ENCODE measurements at places on chromosomes 3 and 15. TPM values are rescaled to one million over a fixed set of nuclear protein-coding genes. Genes with fewer than 3 reads are reported as not detected.

DNA sequence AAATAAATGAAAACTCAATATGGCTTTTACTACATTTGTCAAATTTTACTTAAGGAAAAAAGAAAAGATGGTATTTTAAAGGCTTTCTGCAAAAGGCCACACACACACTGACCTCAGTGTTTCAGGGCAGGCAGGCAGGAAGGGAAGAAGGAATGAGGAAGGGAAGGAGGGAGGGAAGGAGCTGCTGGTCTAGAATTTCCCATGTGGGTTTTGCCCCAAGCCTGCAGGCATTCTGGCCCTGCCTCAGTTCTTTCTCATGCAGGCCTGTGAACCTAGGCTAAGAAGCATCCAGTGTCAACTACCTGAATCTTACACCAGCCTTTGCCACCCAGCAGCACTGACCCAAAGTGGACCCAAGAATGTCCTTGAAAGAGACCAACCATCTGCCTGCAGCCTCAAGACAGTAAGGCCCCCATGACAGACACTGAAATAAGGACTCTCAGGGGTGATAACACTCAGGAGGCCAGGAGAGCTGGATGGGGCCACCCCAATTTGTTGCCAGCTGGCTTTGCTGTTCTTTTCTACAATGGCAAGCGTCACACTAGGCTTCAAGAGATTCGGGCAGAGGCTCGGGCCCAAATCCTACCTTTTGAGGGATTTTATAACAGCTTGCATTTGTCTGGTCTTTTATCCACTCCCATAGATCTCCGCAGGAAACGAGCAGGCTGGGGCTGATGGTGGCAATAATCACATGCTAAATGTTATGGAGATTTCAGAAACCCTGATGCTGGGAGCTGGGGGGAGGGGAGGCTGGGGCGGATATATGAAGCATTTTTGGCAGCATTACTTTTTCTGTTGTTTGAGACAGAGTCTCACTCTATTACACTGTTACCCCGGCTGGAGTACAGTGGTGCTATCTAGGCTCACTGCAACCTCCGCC, 51.4 kb downstream of the XXYLT1 start:
- no peak overlapping the region for H3K4me3 ChIP-seq
- no peak for DNase-seq
- no peaks in the 10 kb centered on the region for H3K36me3 ChIP-seq
- H3K27me3 ChIP-seq = no peaks in the 10 kb centered on the region

DNA sequence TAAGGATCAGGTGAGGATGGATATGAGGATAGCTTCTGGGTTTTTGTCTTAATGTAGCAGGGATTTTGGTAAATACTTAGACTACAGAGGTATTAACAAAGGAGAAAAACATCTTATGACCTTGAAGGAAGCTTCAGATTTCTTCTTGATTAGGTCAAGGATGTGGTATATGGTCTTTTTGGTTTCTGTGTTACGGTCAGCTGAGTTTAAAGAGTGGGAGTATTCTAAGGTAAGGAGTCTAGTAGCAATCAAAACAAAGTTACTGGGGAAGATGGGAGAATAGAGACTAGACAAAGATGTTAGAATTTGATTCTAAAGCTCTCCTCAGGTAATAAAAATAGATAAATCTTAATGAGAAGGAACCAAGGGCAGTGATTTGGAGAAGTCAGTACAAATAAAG, 6.2 kb downstream of the HMG20A start:
- DNase-seq = no peak
- H3K27ac ChIP-seq = no peak overlapping the region
- H3K4me3 ChIP-seq = no peak overlapping the region
- no peaks in the 10 kb centered on the region for H3K36me3 ChIP-seq

GRCh38 chr3:181725131-181725731, 13.5 kb downstream of the SOX2 start:
- no peaks in the 10 kb centered on the region for H3K36me3 ChIP-seq
- no peak overlapping the region for H3K27ac ChIP-seq
- DNase-seq = no peak
- no peak overlapping the region for H3K4me3 ChIP-seq
- H3K4me1 ChIP-seq = peaks cover 5% of the 10 kb centered on the region

- no peak overlapping the region for H3K27ac ChIP-seq
- H3K4me3 ChIP-seq = no peak overlapping the region
- H3K4me1 ChIP-seq = no peaks in the 10 kb centered on the region
- no peaks in the 10 kb centered on the region for H3K27me3 ChIP-seq
- no peak for DNase-seq
These were observed 709.6 kb upstream of the CFAP20DC start for GRCh38 chr3:59759298-59760031.

GRCh38 chr3:61580982-61581643, 19.7 kb downstream of the PTPRG start:
- no peak overlapping the region for H3K4me3 ChIP-seq
- H3K27ac ChIP-seq = peak overlapping the region; percentile 33
- H3K27me3 ChIP-seq = no peaks in the 10 kb centered on the region
- H3K4me1 ChIP-seq = peaks cover 26% of the 10 kb centered on the region
- no peak for DNase-seq
- H3K36me3 ChIP-seq = no peaks in the 10 kb centered on the region

- H3K27ac ChIP-seq = no peak overlapping the region
- no peaks in the 10 kb centered on the region for H3K36me3 ChIP-seq
- no peaks in the 10 kb centered on the region for H3K4me1 ChIP-seq
- no peak for DNase-seq
These were observed 972.0 kb downstream of the TUSC7 start for GRCh38 chr3:117681619-117682018.

- H3K4me1 ChIP-seq = no peaks in the 10 kb centered on the region
- no peak overlapping the region for H3K27ac ChIP-seq
- H3K4me3 ChIP-seq = no peak overlapping the region
- H3K27me3 ChIP-seq = no peaks in the 10 kb centered on the region
- no peaks in the 10 kb centered on the region for H3K36me3 ChIP-seq
These were observed 6.6 kb downstream of the PLS1 start for GRCh38 chr3:142602619-142603385.

GRCh38 chr3:131988209-131988608, 46.6 kb downstream of the CPNE4 start:
- H3K27me3 ChIP-seq = no peaks in the 10 kb centered on the region
- H3K4me3 ChIP-seq = no peak overlapping the region
- DNase-seq = no peak

DNA sequence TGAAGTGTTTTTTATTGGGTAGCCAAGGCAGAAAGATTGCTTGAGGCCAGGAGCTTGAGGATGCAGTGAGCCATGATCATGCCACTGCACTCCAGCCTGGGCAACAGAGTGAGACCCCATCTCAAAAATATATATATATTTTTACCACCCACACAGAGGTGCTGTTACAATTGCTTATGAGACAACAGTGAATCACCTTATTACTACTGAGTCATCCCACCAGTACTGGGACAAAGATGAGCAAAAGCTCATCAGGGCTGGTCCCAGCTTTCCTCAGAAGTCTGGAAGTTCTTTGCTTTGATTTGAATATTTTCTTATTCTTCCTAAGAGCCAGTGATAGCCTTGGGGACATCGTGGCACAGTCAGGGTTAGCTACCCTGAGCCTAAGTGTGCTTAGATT, 207.7 kb downstream of the SOX2 start:
- no peaks in the 10 kb centered on the region for H3K4me1 ChIP-seq
- no peak overlapping the region for H3K27ac ChIP-seq
- no peak for DNase-seq
- H3K27me3 ChIP-seq = no peaks in the 10 kb centered on the region

DNA sequence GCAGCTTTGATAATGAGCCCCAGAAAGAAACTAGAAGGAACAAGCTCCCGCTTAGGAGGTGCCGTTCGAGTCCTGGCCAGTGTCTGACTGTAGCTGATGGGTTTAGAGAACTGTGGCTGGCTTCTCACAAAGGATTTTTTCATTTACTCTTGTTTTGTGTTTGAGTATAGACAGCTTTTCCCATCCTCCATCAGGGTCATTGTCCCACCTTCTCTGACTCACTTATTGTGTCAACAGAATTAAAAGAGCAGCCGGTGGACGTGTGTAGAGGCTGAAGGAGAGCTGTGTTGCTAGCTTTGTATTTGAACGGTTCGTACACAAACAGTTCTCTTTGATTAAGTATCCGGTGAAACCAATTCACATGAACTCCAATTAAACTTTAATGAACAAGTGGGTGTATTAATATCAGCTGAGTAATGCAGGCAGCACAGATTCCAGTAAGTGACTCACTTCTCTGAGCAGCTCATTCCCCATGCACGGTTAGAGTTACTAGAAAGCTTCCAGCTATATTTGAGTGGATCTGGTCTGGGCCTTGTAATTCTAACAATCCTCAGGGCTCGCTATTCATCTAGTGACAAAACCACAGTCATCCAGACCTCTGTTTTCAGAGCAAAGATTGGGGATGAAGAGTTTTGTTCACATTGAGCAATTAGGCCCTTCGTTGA, 141.0 kb downstream of the LPP start:
- H3K27ac ChIP-seq = peak overlapping the region; percentile 78
- H3K36me3 ChIP-seq = peaks cover 7% of the 10 kb centered on the region
- H3K27me3 ChIP-seq = no peaks in the 10 kb centered on the region
- no peak for DNase-seq

- H3K27me3 ChIP-seq = no peaks in the 10 kb centered on the region
- H3K4me3 ChIP-seq = no peak overlapping the region
- no peak overlapping the region for H3K27ac ChIP-seq
- no peaks in the 10 kb centered on the region for H3K36me3 ChIP-seq
- peaks cover 2% of the 10 kb centered on the region for H3K4me1 ChIP-seq
These were observed 212.1 kb downstream of the ATP8B4 start for GRCh38 chr15:49906966-49907365.

- H3K4me3 ChIP-seq = no peak overlapping the region
- no peak overlapping the region for H3K27ac ChIP-seq
- H3K27me3 ChIP-seq = no peaks in the 10 kb centered on the region
- H3K36me3 ChIP-seq = no peaks in the 10 kb centered on the region
- no peak for DNase-seq
These were observed 26.8 kb upstream of the THBS1 start for GRCh38 chr15:39553947-39554693.

DNA sequence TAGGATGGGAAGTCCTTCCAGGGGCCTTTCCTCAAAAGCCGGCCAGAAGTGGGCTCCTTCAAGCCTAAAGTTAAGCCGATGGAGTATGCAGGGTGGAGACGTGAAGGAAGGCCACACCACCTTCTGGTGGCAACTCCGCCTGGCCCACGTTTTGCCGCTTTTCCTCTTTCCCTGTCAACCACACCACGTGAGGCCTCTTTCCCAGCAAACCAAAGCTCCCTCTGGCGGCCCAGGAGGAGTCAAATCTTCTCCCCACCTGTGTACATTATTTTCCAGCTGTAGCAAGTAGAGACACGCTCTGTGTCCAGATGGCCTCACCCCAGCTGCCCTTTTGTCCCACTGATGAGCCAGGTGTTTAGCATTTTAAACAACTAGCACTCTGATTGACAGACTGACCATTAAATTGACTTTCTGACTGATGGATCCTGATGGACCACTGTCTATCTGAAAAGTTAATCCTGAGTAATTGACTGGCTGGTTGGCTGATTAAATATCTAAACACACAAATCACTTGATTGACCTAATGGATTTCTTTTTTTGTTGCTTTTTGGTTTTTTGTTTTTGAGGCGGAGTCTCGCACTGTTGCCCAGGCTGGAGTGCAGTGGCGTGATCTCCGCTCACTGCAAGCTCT, 59.6 kb upstream of the ZBTB38 start:
- no peaks in the 10 kb centered on the region for H3K36me3 ChIP-seq
- H3K4me1 ChIP-seq = peaks cover 8% of the 10 kb centered on the region
- DNase-seq = peak; percentile 75
- no peak overlapping the region for H3K27ac ChIP-seq
- no peak overlapping the region for H3K4me3 ChIP-seq

GRCh38 chr3:3632449-3632848, 166.8 kb upstream of the LRRN1 start:
- no peaks in the 10 kb centered on the region for H3K27me3 ChIP-seq
- no peak for DNase-seq
- no peak overlapping the region for H3K27ac ChIP-seq
- no peak overlapping the region for H3K4me3 ChIP-seq
- H3K36me3 ChIP-seq = no peaks in the 10 kb centered on the region

DNA sequence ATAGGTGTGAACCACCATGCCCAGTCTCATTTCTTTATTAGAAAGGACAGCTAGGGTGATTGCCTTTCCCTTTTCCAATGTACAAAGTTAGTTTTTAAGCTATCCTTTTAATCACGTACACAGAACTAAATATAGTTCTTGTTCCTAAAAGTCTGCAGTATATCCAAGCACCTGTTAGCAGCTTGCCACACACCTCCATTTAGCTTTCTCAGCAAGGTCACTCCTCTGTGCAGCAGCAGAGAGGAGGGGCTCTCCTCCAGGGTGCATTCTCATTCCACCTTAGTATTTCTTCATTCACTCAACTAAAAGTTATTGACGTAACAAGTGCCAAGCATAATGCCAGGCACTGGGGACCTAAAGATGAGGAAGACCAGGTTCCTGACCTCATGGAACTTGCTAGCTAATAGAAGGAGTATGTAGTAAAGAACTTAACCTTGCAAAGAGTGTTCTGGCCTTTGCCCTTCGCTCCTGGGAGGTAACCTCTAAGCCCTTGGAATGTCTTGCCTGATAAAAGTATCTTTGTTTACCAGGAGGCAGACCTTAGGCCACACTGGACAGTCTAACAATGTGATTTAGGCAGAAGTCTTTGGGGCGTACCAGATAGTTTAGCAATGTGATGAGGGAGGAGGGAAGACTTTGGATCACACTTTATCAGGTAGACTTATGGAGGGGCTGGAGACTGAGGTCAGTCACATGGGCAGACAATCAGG, 12.7 kb upstream of the PTPN9 start:
- no peaks in the 10 kb centered on the region for H3K27me3 ChIP-seq
- H3K27ac ChIP-seq = no peak overlapping the region
- H3K4me3 ChIP-seq = no peak overlapping the region
- H3K4me1 ChIP-seq = no peaks in the 10 kb centered on the region
- H3K36me3 ChIP-seq = peaks cover 22% of the 10 kb centered on the region

DNA sequence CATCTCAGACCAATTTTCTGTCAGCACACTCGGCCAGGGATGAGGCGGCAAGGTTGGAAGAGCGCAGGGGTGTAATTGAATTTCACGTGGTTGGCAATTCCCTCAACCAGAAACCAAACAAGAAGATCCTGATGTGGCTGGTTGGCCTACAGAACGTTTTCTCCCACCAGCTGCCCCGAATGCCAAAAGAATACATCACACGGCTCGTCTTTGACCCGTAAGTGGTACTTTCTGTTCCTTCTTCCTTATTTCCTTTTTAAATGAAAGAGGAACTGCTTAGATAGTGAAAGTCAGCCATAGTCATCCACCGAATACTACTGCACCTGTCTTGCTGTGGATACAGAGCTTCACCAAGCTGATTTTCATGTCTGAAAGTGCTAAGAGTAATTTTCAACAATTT, 60.1 kb downstream of the SGO1 start:
- no peak overlapping the region for H3K4me3 ChIP-seq
- no peaks in the 10 kb centered on the region for H3K27me3 ChIP-seq
- no peak overlapping the region for H3K27ac ChIP-seq
- H3K36me3 ChIP-seq = peaks cover 14% of the 10 kb centered on the region
- no peak for DNase-seq

The GORASP1 gene
- 186 TPM for total RNA-seq

The PTX3 gene
- total RNA-seq = 9.2 TPM

The SERPINI1 gene
- 6.3 TPM for total RNA-seq

The PLA2G4E gene
- not detected for total RNA-seq

The CX3CR1 gene
- total RNA-seq = not detected

The IL17RB gene
- total RNA-seq = not detected

The FBXL22 gene
- total RNA-seq = 0.43 TPM

The CNTN6 gene
- total RNA-seq = not detected

The CORO2B gene
- total RNA-seq = 11.0 TPM

The SCAANT1 gene
- total RNA-seq = not detected

The LRRN1 gene
- total RNA-seq = 0.53 TPM

The TRAIP gene
- not detected for total RNA-seq
